Activated T-cell treated with anti-CD3 and anti-CD28 coated beads, Interleukin-2, amount 50 U/mL, for 72 hours (primary cell): ENCODE measurements at places on chromosomes 16 and 17.
A peak's percentile ranks its signal among the peaks of the same experiment; 100 is the strongest.

GRCh38 chr16:81745704-81746558 lies 33.2 kb upstream of the PLCG2 start:
- peak; percentile 80 for DNase-seq

DNA sequence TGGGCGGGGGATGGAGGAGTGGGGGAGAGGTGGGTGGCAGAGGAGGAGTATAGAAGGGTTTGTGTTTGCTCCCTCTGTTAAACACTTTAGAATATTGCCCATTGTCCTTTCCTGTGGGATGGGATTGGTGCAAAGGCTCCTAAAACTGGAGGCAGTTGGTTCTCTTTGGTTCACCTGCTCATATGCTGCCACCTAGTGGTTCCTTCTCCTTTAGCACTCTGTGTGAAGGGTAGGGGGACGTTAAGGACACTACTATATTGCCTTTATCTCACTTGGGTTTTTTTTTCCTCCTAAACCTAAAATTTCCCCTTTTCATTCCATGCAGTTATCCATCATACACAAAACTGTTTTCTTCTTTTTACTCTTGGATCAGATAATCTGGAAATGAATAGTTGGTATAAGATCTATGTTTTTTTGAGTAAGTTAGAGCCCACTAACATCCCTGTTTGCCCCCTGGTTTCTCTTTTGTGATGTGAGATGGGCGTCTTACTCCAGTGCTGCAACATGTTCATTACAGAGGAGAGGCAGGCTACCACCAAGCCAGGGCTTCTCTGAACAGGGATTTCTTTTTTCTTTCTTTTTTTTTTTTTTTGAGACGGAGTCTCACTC lies 23.8 kb downstream of the SNX11 start:
- DNase-seq: peak; percentile 62

- DNase-seq: no peak
Measured at GRCh38 chr16:11038777-11039176, 94.4 kb downstream of the CLEC16A start.

DNA sequence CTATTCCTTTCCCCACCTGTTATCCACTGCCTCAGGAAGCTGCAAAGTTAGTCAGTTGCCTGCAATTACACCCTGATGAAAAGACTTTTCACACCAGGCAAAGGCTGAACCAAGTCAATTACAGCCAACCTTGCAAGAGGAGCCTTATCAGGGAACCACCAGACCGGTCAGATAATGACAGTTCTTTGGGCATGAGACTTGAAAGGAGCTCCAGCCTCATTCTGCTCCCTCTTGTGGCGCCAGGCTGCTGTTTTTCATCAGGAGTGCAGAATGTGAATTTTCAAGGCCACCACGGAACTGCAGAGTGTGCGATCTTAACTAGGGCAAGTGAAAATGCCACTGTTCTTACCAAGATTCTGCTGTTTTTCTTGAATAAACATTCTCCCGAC lies 22.5 kb downstream of the DNAI2 start:
- no peak for DNase-seq

DNA sequence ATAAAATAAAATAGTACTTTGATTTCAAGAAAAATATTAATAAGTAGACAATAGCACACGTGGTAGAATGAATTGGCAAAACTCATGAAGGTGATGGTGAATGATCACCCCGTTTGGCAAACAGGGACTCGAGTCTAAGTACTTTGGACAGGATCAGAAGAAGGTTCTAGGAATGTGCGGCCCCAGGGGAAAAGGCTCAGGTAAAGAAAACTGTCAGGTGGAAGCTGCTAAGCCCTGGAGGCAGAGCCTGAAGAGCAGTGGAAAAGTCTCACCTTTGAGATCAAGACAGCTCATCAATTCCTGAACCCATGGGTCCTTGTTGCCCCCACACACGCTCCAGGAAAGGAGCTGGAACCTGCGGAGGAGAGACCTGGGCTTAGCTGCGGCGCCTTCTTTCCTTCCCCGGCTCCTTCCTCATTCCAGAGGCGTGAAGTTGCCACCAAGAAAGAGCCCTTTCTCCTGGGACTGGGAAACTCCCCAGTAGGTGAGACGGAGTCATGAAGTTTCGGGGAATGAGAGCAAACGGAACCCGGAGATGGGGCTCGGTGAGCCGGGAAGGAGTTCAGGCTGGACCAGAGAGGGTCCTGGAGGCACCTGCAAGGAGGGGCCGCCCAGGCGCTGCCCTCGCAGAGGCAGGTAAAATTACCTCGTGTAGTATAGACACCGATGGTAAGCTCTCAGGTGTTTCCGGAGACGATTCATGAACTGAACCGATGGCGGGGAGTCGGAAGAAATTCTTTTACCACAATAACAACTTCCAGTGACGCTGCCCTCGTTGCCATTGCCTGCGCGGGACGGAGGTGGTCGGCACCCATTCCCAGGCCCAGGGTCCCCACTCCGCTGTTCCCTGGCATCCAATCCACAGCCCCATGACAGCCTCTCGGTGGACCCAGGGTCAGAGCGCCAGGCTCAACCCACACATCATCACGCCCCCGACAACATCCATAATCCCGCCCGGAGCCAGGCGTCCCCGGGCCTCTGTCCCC lies 1.2 kb upstream of the ZMYND15 start:
- no peak for DNase-seq

DNA sequence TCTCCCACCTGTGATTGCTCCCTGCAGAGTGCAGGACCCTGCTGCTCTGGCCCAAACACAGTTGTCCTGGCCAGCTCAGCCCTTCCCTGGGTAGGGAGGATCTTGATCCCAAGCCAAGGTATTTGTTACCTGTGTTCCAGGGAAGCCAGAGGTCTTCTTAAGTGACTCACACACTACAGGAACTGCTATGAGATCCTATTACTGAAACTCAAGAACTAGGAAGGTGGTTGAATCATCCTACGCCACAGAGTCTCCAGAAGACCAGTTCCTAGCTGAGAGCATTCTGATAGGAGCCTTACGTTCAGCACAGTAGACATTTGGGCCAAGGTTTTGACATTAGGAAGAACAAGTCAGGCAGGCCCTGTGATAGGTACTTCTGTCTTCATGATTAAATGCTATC lies 12.0 kb downstream of the CHST6 start:
- no peak for DNase-seq

- DNase-seq: peak; percentile 3
Measured at GRCh38 chr17:5705081-5705875, 121.0 kb upstream of the NLRP1 start.

DNA sequence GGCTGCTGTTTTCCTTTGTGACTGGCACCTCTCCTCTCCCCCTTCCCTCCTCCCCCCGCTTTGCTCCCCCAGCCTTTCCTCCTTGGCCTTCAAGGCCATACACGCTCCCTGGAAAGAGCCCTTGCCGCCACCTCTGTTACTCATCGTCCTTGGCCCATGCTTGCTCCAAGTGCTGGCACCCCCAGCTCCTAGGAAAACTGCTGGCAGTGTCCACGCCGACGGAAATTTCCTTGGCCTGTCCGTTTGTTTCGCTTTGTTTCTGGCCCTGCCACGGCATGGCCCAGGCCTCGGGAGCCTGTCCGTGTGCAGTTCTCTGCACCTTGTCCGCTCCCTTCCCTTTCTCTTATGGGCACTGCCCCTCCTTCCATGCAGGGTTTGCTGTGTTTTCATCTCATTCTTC lies 18.0 kb downstream of the CA5A start:
- no peak for DNase-seq
